Suppressor macrophage treated with lipopolysaccharide for 1 hour (primary cell): ENCODE measurements at places on chromosomes 3 and 15.

- no peak for DNase-seq
These were observed 80.7 kb downstream of the PPARG start for GRCh38 chr3:12369598-12369997.

DNA sequence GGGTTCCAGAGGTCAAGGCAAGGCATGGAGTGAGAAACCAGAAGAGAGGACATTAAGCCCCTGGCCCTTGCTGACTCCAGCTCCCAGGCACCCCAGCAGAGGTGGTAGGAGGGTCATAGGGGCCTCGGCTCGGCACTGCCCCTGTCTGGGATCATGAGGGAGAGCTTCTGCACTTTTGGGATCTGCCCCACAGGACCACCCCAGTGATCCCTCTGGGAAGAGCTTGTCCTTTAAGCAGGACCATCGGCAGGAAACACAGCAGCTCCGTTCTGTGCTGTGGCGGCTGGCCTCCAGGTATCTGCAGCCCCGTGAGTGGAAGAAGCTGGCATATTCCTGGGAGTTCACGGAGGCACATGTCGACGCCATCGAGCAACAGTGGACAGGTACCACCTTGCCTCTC is 35.5 kb downstream of the ANKDD1A start:
- no peak for DNase-seq

GRCh38 chr3:45413172-45413765 is 24.9 kb downstream of the LARS2 start:
- no peak for DNase-seq

- no peak for DNase-seq
These were observed 327.3 kb downstream of the GBE1 start for GRCh38 chr3:81434161-81434560.

GRCh38 chr3:142973217-142974009 is 9.9 kb upstream of the PAQR9 start:
- DNase-seq = no peak

GRCh38 chr3:69454204-69454787 is 68.4 kb upstream of the FRMD4B start:
- DNase-seq = no peak

DNA sequence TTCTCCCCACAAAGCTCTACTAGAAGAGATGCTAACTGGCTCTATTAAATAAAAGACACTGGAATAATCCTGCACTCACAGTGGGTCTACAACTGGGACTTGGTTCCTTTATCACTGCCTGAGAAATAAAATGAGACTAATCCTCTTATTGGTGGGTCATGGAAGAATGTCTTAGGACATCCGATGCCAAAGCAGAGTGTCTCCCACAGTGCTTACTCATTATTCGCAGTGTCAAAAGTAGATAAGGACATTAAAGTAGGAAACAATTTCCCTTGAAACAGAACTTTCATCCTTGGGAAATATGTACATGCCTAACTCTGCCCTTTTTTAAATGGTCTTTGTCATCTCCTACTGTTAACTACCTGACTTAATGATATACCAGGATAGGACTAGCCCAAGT is 71.5 kb downstream of the GSK3B start:
- no peak for DNase-seq

DNA sequence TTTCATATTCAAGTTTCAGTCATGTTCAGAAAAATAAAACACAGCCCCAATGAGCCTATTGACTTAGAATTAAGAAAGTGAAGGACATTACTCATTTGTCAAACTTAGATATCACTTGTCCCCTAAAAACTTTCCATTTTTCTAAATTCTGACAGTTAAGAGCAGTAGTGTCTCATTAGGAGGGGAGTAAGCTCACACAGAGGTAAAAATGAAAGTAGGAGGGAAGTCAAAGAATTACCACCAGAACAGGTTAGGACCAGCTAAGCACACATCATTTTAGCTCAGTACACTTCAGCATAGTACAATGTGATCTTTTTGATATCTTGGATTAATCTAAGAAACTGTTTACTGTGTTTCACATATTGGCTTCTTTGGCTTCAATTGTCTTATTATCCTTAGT is 64.3 kb downstream of the OSTN start:
- DNase-seq = no peak

DNA sequence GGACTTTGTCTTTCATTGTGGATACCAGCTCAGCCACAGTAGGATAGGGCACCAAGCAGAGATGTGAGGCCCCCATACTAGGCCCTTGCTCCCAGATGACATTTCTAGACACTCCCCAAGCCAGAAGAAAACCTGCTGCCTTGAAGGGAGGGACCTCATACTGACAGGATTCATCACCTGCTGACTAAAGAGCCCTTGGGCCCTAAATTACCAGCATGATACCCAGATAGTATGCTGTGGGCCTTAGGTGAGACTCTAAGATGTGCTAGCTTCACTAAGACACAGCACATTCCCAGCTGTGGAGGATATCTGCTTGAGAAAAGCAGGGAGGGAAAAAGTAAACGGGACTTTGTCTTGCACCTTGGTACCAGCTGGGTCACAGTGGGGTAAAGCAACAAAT is 324.0 kb downstream of the TBL1XR1 start:
- no peak for DNase-seq
